ENCODE measurements at places on chromosomes 3 and 15.

- DNase-seq: peak; percentile 95
Observed at GRCh38 chr15:52021128-52021671, 2.2 kb downstream of the MAPK6 start.

- peak; percentile 71 for DNase-seq
Observed at GRCh38 chr3:98022978-98023820, 11.9 kb downstream of the GABRR3 start.

GRCh38 chr3:52527732-52528585, 5.7 kb downstream of the NT5DC2 start:
- no peak for DNase-seq

DNA sequence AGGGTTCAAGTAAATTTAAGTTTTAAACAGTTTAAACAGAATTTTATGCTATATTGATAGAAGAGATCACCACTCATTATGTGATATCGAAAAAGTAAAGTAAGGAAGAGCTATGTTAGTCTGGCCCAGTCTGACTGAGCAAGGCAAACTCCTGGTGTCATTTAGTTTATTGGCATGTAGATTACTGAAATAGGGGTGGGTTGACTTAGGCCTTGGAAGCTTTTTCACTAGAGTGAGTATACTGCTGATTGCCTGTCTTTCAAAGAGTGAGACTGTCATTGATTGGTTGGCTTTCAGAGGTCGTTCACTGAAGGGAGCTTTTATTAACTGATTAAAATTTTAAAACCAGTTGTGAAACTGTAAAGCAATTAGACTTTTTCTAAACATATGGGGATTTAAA, 294.5 kb downstream of the NAALADL2 start:
- DNase-seq: no peak

- DNase-seq: no peak
Observed at GRCh38 chr3:189331002-189331418, 159.2 kb downstream of the TPRG1 start.

DNA sequence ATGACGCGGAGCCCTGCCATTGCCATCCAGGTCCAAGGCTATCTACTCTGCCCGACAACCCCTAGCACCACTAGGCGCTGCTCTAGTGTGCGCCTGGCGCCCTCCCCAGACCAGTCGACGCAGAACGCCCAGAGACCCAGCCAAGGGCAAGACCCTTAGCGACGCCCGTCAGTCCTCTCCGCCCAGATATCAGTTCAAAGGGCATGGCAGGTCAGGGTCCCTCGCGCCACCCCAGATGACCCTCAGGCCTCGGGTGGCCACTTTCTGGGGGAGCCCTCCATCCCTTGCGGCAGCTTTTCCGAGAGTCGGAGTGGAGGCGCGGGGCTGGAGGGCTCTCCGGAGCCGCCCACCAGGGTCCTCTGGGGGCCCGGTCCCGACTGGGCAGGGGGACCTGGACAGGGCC, 371 bp upstream of the CLSTN2 start:
- no peak for DNase-seq

GRCh38 chr3:21484828-21485144, 266.2 kb downstream of the ZNF385D start:
- no peak for DNase-seq

GRCh38 chr3:170814822-170815221, 55.2 kb downstream of the RPL22L1 start:
- no peak for DNase-seq

- no peak for DNase-seq
Observed at GRCh38 chr15:69789648-69790393, 307.9 kb downstream of the TLE3 start.

DNA sequence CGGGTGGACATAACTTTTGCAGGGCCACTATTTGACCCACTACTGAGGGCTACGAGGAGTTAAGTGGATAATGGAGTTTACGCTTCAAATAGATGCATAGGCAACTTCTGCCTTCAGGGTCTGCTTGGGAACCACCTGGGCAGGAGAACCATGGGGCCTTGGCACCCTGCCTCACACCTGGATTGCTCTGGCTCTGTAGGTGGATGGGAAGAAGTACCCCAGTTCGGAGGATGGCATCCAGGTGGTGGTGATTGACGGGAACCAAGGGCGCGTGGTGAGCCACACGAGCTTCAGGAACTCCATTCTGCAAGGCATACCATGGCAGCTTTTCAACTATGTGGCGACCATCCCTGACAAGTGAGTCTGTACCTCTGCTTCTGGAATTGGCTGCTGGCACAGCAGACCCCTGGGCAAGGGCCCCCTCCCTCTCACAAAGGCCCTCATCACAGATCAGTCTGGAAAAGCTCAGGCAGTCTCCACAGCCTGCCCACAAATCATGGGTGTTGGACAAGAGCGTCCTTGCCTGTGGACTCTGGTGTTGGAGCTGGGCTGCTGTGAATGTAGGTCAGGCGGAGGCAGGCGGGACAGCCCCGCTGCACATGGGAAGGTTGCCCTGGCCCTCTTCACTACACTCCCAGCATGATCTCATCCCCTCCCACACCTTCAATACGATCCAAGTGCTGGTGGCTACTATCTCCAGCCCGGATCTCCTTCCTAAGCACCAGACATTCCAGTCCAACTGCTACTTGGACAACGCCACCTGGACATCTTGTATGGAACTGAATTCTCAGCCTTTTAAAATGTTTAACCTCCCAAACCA, 46.7 kb downstream of the MESD start:
- DNase-seq: no peak

DNA sequence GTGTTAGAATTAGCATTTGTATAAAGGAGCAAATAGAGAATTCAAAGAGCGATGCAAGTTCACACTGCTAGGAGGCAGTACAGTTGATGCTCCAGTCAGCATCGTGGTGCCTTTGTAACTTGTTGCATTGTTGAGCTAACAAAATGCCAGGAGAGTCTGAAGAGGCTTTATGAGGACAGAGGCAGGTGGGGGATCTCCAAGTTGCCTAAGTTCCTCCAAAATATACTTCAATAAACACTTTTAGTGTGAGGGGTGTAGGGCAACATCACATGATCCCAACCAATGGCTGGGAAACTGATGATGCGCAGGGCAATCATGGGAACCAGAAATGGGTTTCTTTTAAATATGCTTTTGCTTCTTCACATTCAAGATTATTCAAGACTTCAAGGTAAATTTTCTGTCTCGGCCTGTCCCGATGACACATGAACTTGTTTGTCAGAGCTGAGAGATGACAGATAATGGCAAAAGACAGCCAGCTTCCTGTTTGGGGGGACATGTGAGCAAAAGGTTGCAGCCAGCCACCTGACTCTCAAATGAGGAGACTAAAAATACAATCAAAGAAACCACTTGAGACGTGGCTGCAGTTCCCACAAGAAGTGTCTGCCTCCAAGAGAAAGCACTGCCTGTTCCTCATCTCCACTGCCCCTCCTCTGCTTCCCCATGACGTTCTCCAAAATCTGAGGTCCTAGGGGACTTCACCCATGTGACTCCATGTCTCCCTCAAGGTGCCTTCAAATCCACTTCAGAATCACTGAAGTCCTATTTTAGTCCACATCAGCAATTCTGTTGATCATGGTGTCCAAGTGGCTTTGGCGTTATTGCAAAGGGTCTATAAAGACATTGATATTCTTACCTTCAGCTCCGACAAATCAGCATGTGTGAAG, 39.3 kb downstream of the KLHL6 start:
- DNase-seq: no peak

DNA sequence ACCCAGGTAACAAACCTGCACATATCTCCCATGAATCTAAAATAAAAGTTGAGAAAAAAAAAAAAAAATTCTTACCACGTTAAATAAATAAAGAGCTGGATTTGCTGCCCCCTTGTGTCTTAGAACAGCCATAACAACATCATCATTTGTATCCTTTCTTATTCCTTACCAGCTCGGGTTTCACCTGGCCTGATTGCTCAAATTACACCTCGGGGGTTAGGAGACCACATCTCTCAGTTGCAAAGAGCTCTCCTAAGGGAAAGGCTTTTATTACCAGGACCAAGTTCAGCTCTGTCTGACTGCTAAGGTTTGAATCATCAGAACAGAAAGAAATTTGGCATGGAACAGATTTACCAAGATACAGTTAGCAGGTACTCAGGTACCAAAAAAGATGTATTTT, 25.8 kb upstream of the RPL39L start:
- peak; percentile 70 for DNase-seq

- DNase-seq: peak; percentile 13
Observed at GRCh38 chr3:39378088-39378487, 5.1 kb upstream of the SLC25A38 start.

DNA sequence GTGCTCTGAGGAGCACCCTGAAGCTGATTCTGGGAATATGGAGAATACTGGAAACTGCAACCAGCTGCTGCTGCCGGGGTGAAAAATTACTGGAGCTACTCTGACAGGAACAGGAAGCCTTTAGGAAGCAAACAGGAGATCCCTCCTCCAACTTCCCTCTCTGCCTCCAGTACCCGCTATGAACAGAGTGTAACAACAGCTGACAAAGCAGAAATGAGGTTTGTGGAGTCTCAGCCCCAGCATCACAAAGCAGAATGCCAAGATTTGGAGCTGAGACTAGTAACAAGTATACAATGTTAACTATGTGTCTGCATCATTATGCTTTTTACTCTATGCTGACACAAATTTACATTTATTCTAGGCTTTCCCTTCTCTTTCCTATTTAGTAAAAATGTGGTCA, 22.7 kb upstream of the PIAS1 start:
- no peak for DNase-seq

DNA sequence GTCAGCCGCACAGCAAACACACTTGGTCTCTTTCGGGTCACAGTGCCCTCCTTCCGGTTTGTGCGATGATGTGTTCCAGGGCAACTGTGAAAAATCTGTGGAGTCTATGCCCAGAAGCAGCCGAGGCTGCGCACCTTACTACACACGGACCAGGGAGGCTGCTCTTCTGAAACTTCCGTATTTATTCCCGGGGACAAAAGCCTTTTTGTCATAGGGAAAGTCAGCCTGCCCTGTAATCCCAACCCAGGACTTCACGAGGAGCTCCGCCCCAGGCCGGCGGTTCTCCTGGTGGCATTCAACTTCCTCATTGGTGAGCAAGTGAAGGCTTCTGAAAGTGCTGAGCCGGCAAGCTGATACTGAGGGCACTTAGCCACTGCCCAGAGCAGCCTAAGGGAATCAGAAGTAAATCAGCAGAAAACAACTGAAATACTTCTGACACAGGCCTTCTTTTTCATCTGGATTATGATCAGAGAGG, 126.5 kb downstream of the FMN1 start:
- DNase-seq: no peak

GRCh38 chr15:42504631-42505030, 9.2 kb downstream of the SNAP23 start:
- DNase-seq: no peak

GRCh38 chr15:58307313-58307961, 124.4 kb upstream of the LIPC start:
- DNase-seq: peak; percentile 81

GRCh38 chr3:27568393-27568792, 84.2 kb upstream of the SLC4A7 start:
- DNase-seq: peak; percentile 68

- peak; percentile 34 for DNase-seq
Observed at GRCh38 chr3:88005066-88005465, 53.7 kb downstream of the CGGBP1 start.

- no peak for DNase-seq
Observed at GRCh38 chr3:68288085-68288484, 633.7 kb upstream of the SUCLG2 start.

- no peak for DNase-seq
Observed at GRCh38 chr3:125675791-125676190, 80.5 kb upstream of the OSBPL11 start.

DNA sequence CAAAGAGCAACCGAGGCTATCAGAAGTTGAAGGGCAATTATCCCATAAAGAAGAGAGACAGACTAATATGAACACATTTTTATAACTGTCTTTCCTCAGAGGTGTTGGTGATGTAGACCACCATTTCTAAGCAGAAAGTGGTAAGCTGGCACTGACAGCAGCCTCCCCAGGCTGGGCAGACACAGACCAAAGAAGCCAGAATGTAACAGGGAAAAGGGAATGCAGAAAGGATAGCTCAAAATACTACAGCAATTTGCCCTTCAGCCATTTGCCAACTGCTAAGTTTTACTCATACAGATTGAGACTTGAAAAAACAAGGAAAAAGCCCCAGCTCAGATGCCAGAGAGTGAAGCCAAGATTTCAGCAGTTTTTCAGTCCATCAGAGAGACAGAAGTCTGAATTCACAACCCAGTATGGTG, 73.5 kb upstream of the ABI3BP start:
- DNase-seq: peak; percentile 43

DNA sequence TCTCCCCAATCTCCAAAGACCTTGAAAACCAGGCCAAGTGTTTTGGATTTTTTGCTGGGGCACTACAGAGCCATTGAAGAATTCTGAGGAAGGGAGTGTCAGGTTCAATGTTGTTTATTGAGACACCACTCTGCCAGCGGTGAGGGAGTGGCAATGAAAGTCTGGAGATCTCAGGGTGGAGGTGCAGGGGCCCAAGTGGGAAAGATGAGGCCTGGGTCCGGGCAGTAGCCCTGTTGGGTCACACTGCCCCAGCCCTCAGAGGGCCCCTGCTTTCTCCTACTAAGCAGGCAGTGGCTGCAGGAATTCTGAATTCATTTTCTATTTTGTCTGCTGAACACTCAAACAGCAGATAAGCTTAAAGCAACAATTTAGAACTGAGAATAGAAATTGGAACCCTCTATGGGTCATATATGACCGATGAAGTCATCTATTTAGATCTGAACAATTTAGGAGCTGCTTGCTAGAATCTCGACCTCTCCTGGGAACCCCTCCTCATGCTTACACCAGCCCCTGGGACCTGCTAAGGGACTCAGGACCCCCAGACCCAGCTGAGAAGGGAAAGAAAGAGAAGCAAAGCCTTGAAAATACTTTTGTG, 17.9 kb downstream of the HRH1 start:
- DNase-seq: no peak

GRCh38 chr3:89402051-89402450, 294.6 kb downstream of the EPHA3 start:
- DNase-seq: peak; percentile 72

DNA sequence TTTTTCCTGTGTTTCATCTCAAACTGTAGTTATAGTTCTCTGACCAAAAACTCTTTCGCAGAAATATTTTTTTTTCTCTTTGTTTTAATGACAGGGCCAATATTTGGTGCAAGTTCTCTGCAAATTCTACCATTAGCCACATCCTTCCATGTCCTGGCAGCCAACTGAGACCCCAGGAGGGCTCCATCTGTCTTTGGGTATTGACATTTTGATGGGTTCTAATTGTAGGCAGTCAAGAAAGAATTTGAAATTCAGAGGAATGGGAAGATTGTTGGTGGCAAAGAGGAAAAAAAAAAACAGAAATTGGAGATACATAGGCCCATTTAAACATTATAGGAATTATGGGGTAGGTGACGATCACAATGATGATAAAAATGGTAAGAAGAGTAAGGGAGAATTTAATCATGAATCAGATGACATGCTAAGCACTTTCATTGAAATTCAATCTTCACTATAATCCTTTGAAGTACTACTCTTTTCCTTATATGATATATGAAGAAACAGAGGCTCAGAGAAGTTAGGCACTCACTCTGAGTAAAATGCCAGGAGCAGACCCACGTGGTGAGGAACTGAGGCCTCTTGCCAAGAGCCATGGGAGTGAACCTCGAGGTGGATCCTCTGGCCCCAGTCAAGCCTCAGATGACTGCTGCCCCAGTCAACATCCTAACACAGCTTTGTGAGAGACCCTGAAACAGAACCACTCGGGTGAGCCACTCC, 151.4 kb downstream of the PDZRN3 start:
- no peak for DNase-seq

- no peak for DNase-seq
Observed at GRCh38 chr3:194608981-194609380, 24.2 kb downstream of the TMEM44 start.

Measured in fibroblast of upper back skin (primary cell).